Mesenchymal stem cell (in vitro differentiated cells and primary cell): ENCODE measurements at places on chromosomes 13 and 19.

GRCh38 chr13:20826843-20827560, 53.2 kb upstream of the EEF1AKMT1 start:
- no peak for DNase-seq

GRCh38 chr19:29567366-29567915, 38.6 kb upstream of the POP4 start:
- no peak for DNase-seq

- DNase-seq: no peak
Measured at GRCh38 chr19:16860118-16860517, 28.7 kb upstream of the F2RL3 start.

GRCh38 chr19:17778968-17779929, 15.7 kb upstream of the B3GNT3 start:
- DNase-seq: peak; percentile 63

DNA sequence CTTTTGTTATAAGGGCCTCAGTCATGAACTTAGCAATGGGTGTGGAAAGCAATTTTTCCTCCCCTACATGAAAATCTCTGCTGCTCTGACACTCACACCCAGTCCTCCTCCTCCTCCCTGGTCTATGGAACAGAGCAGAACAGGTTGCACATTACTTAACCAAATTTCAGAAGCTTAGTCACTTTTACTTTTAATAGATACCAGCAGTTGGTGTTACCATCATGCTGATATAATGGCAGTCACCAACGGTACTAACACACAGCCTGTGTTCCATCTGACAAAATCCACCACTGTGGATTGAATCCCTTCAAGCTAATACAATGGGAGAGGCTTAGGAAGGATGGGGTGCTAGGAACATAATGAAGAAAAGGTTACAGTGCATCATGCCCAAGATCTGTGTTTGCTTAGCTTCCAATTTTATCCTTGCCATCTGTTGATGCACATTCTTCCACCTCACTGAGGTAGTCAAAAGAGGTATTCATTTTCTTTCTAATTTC, 9.8 kb downstream of the TPT1 start:
- DNase-seq: no peak

DNA sequence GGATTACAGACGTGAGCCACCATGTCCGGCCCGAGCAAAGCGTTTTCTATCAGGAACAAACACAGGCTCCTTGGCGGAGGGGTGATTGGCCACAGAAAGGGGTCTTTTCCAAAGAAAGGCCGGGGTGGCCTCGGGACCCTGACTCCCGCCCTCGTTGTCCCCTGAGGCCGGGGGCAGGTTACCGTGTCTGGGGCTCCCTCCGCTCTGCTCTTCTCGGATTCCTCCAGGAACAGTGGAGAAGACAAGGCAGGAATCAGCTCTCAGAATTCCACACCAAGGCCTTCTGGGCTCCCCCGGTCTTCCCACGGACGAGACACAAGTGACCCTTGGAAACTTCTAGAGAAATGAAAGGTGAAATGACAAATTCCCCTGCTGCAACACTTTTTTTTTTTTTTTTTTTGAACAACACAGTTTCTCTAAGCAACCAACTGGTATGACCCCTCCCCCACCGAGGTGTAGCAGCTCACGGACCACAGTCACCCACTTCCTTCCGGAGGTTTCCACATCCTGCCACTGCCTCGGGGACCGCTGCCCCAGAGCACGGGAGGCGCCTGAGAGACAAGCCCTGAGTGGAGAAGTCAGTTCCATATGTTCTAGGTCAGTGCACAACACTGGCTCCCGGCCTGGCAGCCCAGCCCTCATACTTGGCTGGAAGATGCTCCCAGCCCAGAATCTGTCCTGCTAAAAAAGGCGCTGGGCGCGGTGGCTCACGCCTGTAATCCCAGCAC, 11.0 kb downstream of the MOB3A start:
- peak; percentile 76 for DNase-seq

GRCh38 chr13:75847588-75847987, 211.5 kb downstream of the LMO7 start:
- DNase-seq: no peak

GRCh38 chr19:48900477-48901406, 630 bp downstream of the NUCB1 start:
- peak; percentile 32 for DNase-seq
